ENCODE measurements at places on chromosomes 5 and 9.

- DNase-seq = no peak
Measured at GRCh38 chr5:144549580-144549979, 378.9 kb downstream of the KCTD16 start.

GRCh38 chr5:36744773-36745589 lies 131.6 kb upstream of the NIPBL start:
- DNase-seq = no peak

- DNase-seq = no peak
Measured at GRCh38 chr5:180049185-180049548, 22.4 kb downstream of the RNF130 start.

DNA sequence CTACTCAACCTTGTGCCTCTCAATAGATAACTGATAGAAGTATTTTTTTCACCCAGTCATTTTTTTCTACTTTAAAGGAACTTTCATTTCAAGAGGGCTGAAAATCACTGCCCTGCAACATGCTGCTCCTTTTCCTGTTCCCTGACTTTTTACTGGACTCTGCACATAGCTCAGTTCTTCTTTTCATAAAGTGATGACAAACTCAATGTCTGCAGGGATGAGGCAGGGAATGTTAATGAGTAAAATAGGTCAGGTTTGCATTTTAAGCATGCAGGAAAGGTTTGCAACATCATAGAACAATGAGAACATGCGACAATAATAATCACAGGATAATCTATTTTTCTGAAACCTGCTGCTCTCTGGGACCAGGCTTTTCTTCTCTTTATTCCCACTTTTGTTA lies 172.2 kb upstream of the SGCD start:
- DNase-seq = no peak

DNA sequence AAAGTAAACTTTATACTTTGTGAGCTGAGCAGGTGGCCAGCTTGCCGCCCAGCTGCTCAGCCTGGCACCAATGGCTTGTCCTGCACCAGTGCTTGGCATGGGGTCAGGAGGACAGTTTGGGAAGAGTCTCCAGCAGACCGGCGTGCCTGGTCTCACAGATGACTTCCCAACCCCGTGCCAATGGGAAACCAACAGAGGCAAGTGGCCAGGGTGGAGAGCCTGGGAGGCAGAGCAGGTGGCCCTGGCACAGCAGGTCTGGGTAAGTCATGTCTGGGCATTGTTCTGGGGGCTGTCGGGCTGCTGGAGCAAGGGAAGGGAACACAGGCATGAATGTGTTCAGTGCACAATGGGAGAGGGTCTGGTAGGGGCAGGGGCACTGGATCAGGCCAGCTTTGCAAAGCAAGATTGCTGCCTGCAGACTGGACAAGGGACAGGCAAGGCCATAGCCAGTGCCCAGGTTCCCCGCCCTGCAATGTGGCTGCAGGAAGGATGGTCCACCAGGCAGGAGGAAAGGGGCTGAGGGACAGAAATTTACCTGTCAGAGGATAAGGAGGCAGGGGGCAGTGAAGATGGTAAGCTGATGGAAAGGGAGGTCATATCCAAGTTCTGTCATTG lies 76.2 kb upstream of the ALDH1B1 start:
- DNase-seq = no peak

DNA sequence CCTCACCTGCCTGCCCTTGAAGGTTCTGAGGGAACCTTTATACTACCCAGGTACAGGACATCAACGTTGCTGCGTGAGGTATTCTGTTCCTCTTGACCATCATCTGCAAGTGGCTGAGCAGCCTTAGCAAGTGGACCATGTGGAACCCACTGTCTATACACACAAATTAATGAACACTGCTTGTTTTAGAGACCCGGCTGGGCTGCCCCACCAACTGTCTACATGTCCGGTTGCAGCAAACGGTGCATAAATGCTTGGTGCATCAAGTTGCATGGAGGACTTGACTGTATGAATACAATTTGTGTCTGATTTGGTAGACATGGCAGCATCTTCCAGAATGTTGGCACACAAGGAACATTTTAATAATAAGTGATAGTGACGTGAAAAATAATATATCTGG lies 65.8 kb downstream of the SEMA6A start:
- DNase-seq = no peak

GRCh38 chr9:93902051-93902779 lies 52.9 kb downstream of the BARX1 start:
- no peak for DNase-seq

- DNase-seq = no peak
Measured at GRCh38 chr9:18596920-18597319, 123.0 kb downstream of the ADAMTSL1 start.

DNA sequence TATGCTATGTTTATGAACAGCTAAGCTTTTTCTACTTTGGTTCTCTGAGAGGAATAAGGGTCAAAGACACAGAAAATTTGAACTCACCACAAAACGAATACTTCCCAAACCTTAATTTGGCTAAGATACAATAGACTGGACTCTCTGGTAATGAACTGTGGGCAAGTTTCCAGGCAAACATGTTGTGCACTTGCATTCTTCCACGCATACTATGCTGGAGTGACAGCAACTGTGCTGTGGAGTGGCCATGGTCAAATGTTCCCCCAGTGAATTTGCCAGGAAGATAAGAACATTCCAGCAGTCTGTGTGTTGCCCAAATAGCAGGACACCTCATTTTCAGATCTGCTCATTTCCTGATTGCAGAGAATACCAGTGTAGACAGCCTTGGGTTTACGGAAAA lies 275.3 kb upstream of the IL12B start:
- DNase-seq = no peak

DNA sequence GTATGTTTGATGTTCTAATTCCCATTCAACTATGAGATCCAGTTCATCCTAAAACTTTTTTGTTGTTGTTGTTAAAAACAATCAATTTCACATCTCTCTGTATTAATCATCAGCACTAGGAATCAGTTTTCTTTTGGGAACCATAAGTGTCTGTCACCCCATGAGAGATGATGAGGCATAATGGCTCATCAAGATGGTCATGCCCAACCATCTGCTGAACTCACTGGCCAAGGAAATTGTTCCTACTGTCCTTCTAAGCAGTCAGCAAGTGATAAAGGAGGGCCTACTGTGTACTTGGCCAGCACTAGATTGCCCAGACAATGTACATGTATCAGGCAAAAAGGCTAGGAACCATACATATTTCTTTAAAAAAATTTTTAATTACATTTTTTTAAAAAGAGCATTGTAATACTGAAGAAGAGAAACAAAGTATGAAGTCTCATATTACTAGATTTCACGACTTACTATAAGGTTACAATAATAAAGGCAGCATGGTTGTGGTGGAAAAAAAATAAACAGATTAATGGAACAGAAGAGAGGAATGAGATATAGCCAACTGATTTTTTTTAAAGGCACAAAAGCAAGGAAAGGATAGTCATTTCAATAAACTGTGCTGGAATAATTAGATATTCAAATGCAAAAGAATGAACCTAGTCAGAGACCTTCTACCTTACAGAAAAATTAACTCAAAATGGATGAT lies 458.3 kb downstream of the SPOCK1 start:
- no peak for DNase-seq

DNA sequence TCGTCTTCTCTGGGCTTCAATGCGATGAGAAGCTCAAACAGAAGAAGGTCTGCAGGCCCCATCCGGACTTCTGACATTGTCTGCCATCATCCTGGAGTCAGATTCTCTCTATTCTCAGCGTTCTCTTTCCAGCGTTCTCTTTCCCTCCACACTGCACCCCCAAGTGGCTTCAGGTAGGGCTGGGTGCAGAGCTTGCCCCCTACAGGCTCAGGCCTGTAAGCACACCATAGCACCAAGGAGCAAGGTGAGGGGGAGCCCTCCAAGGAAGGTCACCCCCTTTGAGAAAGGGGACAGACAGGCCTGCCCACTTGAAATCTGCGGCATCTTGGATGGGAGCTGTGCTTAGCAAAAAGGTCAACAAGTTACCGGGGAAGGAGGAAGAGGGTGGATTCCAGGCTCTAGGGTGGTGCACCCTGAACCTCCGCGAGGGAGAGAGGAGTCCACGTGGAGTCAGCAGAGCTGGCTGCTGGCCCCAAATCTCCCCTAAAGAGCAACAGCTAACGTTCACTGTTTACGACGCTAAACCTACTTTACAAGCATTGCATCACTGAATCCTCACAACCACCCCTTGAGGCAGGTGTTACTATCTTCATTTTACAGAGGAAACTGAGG lies 27.5 kb downstream of the GPX3 start:
- peak; percentile 10 for DNase-seq

GRCh38 chr5:103177543-103177942 lies 57.4 kb downstream of the PPIP5K2 start:
- DNase-seq = no peak

DNA sequence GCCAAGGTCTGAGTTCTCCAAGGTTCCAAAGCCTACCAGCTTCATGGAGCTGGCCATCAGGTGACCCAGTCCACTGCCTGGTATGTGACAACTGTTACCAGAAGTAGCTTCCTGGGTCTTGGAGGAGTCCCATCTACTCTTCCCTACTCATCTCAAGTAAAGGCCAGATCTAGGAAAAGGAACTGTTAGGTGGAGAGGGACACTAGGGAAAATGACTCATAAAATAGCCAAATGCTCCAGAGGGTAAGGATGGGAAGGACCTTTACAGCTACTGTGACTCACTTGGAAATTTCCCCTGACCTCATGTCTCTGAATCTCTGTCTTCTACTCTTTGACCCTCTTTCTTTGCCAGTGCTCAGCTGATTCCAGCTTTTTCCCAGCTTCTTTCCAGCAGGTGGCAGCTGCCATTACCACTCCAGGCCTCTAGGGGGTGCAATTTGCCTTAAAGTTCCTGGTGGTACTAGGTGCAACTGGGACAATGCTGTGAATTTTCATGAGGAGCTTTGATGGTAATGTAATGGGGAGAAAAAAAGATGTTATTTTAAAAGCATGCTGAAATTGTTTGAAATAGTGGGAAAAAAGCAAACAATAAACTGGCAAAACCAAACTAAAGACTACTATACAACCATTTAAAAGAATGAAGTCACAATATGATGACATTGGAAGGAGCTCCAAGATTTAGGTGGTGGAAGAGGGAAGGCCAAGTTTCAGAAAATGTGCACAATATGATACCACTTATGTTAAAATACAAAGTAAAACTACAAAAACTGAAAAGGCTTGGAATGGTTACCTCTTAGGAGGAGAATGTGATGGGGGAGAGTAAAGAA lies 27.1 kb upstream of the MYORG start:
- peak; percentile 51 for DNase-seq

DNA sequence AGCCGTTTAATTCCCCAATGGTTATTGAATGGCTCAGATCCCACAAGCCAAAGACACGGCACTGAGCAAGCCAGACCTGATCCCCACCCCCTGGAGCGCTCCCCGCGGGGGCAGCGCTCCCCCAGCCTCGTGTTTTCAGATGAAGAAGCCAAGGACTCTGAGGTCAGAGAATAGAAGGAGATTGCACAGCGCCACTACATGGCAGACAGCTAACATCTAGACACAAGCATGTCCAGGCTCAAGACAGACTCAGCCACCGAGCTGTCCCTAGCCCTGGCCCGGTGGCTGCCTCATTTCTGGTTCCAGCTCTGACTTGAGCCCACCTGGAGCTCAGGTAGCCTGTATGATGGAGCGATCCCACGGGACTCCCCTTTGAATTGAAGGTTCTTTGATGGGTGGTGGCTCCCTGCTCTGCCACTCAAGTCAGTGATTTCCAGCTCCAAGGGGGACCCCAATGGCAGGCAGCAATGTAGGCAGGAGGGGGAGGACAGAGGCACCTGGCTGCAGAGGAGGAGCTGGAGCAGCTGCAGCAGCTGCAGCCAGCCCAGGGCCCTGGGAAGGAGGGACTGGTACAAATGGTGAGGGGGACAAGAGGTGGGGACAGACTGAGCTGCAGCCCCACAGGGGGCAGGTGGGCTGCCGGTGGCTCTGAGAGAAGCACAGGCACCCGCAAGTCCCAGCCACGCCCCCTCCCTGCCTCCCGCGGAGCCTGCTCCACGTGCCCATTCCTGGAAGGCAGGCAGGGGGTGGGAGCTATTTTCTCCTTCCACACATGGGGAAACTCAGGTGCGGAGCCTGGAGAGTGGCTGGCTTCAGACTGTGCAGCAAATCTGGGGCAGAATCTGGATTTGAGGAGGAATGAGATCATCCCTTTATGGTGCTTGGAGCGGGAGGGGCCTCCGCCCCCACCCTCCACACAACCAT lies 40.2 kb downstream of the NTNG2 start:
- no peak for DNase-seq

DNA sequence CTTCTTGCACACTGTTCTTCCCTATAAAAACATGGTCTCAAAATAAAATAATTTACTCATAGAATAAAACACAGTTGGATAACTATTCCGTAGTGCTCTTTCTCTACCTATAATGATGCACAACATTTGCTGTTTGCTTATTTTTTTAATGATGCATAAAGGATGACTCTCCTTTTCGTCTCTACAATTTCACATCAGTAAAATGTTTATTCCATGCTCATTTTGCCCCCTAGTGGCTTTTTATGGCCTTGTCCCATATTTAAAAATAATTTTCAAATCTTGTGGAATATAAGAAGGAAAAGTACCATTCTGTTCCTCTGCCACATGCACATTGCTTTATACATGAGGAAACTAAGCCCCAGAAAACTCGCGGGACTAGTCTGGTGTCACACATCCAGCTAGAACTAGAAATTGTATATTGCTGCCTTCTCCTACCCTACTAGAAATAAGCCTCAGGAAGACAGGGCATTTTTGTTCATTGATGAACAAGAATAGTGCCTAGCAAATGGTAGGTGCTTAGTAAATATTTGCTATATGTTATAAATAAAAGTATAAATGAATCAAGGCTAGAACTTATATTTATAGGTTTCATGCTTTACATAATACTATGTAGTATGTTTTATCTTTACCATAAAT lies 12.7 kb downstream of the KCTD16 start:
- no peak for DNase-seq

GRCh38 chr9:37944671-37945481 lies 40.9 kb upstream of the SLC25A51 start:
- DNase-seq = no peak

DNA sequence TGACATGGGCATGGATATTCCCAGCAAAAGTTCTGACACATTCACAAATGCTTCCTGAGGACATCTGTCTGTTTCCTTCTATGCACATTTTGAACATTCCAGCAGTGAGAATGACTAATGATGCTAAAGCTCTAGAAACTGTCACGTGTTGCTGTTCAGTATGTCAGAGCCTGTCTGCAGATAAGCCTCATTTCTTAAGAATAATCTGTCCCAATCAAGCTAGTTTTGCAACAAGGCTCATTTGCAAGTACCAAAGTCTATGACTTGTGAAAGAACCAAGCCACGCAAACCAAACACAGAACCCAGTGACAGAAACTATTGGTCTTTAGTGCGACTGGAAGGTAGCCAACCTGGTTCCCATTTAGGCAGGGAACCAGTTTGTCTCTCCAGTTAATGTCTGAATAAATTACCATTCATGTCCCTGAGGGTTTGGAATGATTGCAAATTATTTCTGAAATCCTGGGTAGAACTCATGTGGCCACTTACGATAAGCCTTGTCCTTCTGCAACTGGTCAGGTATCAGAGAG lies 178.5 kb downstream of the C9orf152 start:
- DNase-seq = no peak

DNA sequence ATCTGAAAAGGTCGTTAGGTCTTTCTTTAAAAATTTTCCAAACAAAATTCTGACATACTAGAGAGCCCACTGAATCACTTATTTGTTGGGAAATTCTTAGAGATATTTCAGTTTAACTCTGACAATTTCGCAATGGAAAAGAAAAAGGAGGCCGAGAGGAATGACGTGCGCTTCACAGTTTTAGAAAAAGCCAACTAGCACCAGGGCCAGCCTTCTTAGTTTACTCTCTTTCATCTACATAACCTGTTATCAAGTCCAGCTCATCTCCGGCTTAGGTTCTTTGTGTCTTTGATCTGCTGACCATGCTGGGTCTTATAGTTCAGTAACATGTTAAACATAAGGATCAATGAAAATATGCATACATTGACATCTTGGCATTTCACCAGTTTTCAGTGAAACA lies 201.7 kb upstream of the TAS2R1 start:
- DNase-seq = no peak

- DNase-seq = no peak
Measured at GRCh38 chr9:136327304-136327974, at the start of gene GPSM1. Gene GPSM1 (plus strand): TSS chr9:136327539. CDS start chr9:136327696, 157 bp downstream.

Measured in effector memory CD8-positive, alpha-beta T cell (primary cell).